Endothelial cell (in vitro differentiated cells): ENCODE measurements at places on chromosomes 3 and 15. TPM values are rescaled to one million over a fixed set of nuclear protein-coding genes. Genes with fewer than 3 reads are reported as not detected.

DNA sequence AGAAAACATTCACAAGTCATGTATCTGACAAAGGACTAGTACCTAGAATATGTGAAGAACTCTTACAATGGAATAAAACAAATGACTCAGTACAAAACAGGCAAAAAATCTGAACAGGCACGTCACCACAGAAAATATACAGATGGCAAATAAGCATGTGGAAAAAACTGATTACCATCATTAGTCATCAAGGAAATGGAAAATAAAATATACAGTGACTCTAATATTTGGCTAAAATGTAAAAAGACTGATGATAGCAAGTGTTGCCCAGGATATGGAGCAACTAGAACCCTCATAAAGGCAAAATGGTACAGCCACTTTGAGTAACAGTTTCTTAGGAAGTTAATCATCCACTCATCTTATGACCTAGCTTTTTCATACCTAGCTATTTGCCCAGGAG is 95.8 kb upstream of the ABHD17C start:
- H3K4me1 ChIP-seq, result peaks cover 5% of the 10 kb centered on the region
- no peak overlapping the region for H3K27ac ChIP-seq
- H3K27me3 ChIP-seq, result no peaks in the 10 kb centered on the region
- H3K36me3 ChIP-seq, result no peaks in the 10 kb centered on the region
- no peak for DNase-seq

- peaks cover 63% of the 10 kb centered on the region for H3K4me1 ChIP-seq
- peak overlapping the region; percentile 94 for H3K4me3 ChIP-seq
- DNase-seq, result peak; percentile 44
- no peak overlapping the region for H3K27ac ChIP-seq
- peaks cover 24% of the 10 kb centered on the region for H3K36me3 ChIP-seq
- peaks cover 9% of the 10 kb centered on the region for H3K27me3 ChIP-seq
Measured at GRCh38 chr3:32240159-32240545, 1.7 kb downstream of the CMTM8 start.

GRCh38 chr15:74399511-74400312 is 32.3 kb upstream of the CYP11A1 start:
- DNase-seq, result no peak
- H3K27me3 ChIP-seq, result peaks cover 10% of the 10 kb centered on the region
- H3K36me3 ChIP-seq, result no peaks in the 10 kb centered on the region
- peaks cover 16% of the 10 kb centered on the region for H3K4me1 ChIP-seq
- H3K4me3 ChIP-seq, result no peak overlapping the region

GRCh38 chr15:88061452-88061851 is 195.1 kb downstream of the NTRK3 start:
- no peaks in the 10 kb centered on the region for H3K4me1 ChIP-seq
- H3K4me3 ChIP-seq, result no peak overlapping the region
- H3K36me3 ChIP-seq, result no peaks in the 10 kb centered on the region
- DNase-seq, result no peak
- peaks cover 1% of the 10 kb centered on the region for H3K27me3 ChIP-seq
- no peak overlapping the region for H3K27ac ChIP-seq

DNA sequence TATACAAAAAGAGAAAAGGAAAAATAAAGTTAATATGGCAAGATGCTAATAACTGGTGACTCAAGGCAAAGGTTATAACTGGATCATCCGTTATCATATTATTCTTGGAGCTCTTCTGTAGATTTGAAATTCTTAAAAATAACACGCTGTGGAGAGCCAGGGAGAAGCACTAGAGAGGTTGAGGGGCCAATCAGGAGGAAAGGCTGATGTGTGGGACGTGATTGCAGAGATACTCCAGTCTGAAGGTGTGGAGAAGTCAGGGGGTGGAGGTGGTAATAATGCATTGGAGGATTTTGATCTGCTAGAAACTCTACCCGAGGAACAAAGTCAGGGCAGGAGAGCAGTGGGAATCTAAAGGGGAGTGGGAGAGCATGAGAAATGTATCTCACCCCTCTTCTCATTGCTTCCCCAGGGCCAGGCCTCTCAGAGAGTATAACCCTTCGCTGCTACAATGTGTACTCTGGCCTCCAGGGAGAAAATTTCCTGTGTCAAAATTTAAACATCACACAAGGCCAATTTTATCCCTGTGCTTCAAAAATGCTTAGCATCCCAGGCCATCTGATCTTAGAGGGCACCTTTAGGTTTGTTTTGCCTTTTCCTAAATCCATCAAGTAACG is 211.5 kb upstream of the SEMA6D start:
- no peaks in the 10 kb centered on the region for H3K36me3 ChIP-seq
- H3K27me3 ChIP-seq, result peaks cover 11% of the 10 kb centered on the region

GRCh38 chr15:40242601-40243000 is 3.7 kb downstream of the PAK6 start:
- no peak overlapping the region for H3K27ac ChIP-seq
- DNase-seq, result no peak
- peaks cover 12% of the 10 kb centered on the region for H3K27me3 ChIP-seq

GRCh38 chr3:55065331-55065730 is 137.5 kb upstream of the LRTM1 start:
- DNase-seq, result no peak
- H3K4me1 ChIP-seq, result peaks cover 18% of the 10 kb centered on the region
- H3K27me3 ChIP-seq, result peaks cover 2% of the 10 kb centered on the region
- no peak overlapping the region for H3K27ac ChIP-seq

- peaks cover 11% of the 10 kb centered on the region for H3K36me3 ChIP-seq
- DNase-seq, result no peak
- H3K27ac ChIP-seq, result no peak overlapping the region
- H3K27me3 ChIP-seq, result no peaks in the 10 kb centered on the region
- no peak overlapping the region for H3K4me3 ChIP-seq
- no peaks in the 10 kb centered on the region for H3K4me1 ChIP-seq
Measured at GRCh38 chr3:40628984-40629383, 104.2 kb downstream of the ZNF621 start.

- no peak overlapping the region for H3K27ac ChIP-seq
- H3K4me1 ChIP-seq, result peaks cover 6% of the 10 kb centered on the region
- H3K27me3 ChIP-seq, result peaks cover 2% of the 10 kb centered on the region
- peaks cover 24% of the 10 kb centered on the region for H3K36me3 ChIP-seq
- no peak for DNase-seq
Measured at GRCh38 chr15:49908236-49908932, 210.6 kb downstream of the ATP8B4 start.

- H3K27me3 ChIP-seq, result no peaks in the 10 kb centered on the region
- no peak overlapping the region for H3K4me3 ChIP-seq
- peaks cover 15% of the 10 kb centered on the region for H3K4me1 ChIP-seq
- H3K27ac ChIP-seq, result no peak overlapping the region
- DNase-seq, result no peak
Measured at GRCh38 chr3:112815981-112816380, 30.7 kb downstream of the CD200R1L start.

GRCh38 chr15:35583863-35584528 is 38.0 kb upstream of the DPH6 start:
- H3K4me3 ChIP-seq, result no peak overlapping the region
- no peaks in the 10 kb centered on the region for H3K4me1 ChIP-seq
- H3K27ac ChIP-seq, result no peak overlapping the region
- no peak for DNase-seq
- no peaks in the 10 kb centered on the region for H3K36me3 ChIP-seq

DNA sequence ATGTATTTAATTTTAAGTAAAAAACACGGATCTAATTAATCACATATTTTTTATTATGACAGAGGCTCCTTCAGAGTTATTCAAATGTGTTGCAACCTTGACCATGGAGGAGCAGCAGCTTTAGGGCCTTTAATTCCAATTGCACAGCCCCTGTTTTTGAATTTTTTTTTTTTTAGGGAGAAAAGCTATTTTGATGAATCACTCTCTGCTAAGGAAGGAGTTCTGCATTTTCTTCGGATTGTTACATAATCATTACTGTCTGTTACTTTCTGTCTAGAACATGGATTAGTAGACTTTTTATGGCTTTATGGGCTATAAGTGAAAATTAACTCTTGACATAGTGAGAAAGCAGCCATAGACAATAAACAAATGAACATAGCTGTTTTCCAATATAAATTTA is 90.8 kb downstream of the MCTP2 start:
- peaks cover 1% of the 10 kb centered on the region for H3K27me3 ChIP-seq
- no peaks in the 10 kb centered on the region for H3K36me3 ChIP-seq
- H3K27ac ChIP-seq, result no peak overlapping the region
- peaks cover 17% of the 10 kb centered on the region for H3K4me1 ChIP-seq

- no peaks in the 10 kb centered on the region for H3K27me3 ChIP-seq
- no peak overlapping the region for H3K27ac ChIP-seq
- no peaks in the 10 kb centered on the region for H3K4me1 ChIP-seq
- H3K36me3 ChIP-seq, result no peaks in the 10 kb centered on the region
- H3K4me3 ChIP-seq, result no peak overlapping the region
Measured at GRCh38 chr3:114308377-114308776, 14.5 kb downstream of the TIGIT start.

DNA sequence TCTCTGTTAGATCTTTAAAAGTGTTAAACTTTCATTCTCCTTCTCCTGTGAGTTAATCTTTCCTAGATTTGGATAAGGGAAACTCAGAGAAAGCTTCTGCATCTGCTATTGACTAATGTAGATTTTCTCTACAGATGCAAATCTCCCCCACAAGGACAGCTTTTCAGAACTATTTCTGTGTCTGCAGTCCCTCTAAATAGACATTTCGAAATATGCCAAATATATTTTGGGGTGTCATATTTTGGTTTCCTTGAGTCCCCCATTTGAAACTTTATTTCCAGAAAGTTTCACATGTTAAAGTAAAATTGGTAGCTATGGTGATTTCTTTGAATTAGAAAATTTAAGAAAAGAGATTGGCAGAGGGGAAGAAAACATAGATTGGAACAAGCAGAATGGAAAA is 852.3 kb upstream of the ALCAM start:
- peaks cover 2% of the 10 kb centered on the region for H3K4me1 ChIP-seq
- DNase-seq, result no peak
- peaks cover 4% of the 10 kb centered on the region for H3K36me3 ChIP-seq
- peaks cover 2% of the 10 kb centered on the region for H3K27me3 ChIP-seq
- no peak overlapping the region for H3K4me3 ChIP-seq
- H3K27ac ChIP-seq, result no peak overlapping the region

- no peaks in the 10 kb centered on the region for H3K27me3 ChIP-seq
- no peaks in the 10 kb centered on the region for H3K36me3 ChIP-seq
- H3K4me3 ChIP-seq, result no peak overlapping the region
- H3K27ac ChIP-seq, result no peak overlapping the region
- no peaks in the 10 kb centered on the region for H3K4me1 ChIP-seq
Measured at GRCh38 chr3:95084738-95085137, 1021.9 kb downstream of the NSUN3 start.

GRCh38 chr3:60989626-60990441 is 261.4 kb downstream of the FHIT start:
- no peak overlapping the region for H3K4me3 ChIP-seq
- H3K27ac ChIP-seq, result no peak overlapping the region
- no peaks in the 10 kb centered on the region for H3K27me3 ChIP-seq
- no peaks in the 10 kb centered on the region for H3K36me3 ChIP-seq

DNA sequence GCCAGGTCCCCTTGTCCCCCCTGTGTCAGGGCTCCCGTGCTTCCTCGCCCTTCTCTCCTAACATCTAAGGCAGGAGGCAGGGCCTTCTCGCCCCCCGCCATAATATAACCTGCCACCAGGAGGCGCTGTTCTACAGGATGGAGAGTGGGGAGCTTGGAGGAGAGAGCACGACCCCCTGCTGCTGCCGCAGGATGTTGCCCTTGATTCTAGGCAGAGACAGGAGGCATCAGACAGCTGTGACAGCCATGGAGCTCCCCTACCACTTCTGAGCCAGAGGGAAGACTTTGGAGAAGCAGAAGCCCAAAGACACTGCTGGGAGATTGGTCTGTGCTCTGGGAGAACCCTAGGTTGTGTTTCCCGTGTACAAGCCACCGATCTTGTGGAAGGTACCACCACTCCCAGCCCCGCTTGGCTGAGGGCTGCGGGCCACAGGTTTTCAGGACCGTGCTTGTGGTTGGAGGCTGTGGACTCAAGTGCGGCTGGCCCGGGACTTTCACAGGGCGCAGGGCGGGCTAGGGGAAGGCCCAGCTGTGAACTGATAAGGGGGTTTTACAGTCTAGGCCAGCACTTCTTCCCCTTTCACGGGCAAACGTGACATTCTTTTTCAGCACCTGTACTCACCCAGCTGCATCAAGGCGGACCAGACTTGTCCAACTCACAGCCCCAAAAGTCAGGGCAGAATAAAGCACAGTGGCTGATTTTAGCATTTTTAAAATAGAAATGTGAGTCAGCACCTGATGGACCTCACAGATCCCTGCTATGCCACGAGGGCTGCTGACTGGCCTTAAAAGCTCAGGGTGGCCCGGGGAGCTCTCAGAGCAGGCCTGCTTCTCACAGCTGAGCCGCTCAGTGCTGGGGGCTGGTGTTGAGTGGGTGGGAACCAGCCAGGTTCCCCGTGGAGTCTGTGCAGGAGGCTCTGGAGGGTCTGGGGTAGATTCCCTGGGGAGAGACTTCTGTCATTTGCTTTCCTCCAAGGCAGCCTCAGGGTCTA is 2.6 kb upstream of the TIGIT start:
- no peak overlapping the region for H3K27ac ChIP-seq
- peaks cover 7% of the 10 kb centered on the region for H3K27me3 ChIP-seq
- no peak overlapping the region for H3K4me3 ChIP-seq
- H3K4me1 ChIP-seq, result peaks cover 12% of the 10 kb centered on the region
- peak; percentile 90 for DNase-seq

DNA sequence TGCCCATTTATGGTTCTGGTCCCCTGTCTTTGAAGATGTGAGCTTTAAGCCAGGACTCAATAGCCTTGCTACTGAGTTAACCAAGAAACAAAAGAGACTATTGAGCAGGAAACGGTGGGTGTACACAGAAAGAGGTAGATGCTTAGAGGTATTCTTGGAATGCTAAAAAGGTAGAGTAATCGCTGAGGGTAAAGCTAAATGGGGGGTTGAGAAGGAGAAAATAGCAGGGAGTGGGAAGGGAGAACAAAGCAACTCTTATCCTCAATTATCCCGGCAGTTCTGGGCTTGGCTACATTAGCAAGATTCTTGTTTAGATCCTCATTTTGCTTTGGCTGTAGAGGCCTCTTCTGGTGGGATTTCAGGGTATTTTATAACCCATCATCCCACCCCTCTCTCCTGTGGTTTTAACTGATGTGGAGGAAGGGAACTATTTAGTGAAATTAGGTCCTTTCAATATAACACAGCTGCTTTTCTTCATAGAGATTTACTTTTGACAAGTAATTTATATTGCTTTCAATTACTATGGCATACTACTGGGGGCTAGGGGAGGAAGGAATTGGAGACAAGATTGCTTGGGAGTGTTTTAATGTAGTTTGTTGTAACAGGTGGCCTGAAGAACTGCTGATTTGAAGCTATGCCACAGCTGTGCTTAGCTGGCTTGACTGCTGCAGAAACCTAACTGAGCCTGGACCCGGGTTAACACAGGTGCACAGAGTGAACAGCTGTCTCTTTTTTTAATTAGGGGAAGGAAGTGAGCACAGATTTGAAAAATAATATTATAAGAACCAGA is 234.3 kb upstream of the CCDC54 start:
- H3K27ac ChIP-seq, result no peak overlapping the region
- no peak overlapping the region for H3K4me3 ChIP-seq
- no peaks in the 10 kb centered on the region for H3K4me1 ChIP-seq
- H3K36me3 ChIP-seq, result no peaks in the 10 kb centered on the region
- DNase-seq, result no peak
- peaks cover 1% of the 10 kb centered on the region for H3K27me3 ChIP-seq

- H3K27me3 ChIP-seq, result no peaks in the 10 kb centered on the region
- H3K36me3 ChIP-seq, result no peaks in the 10 kb centered on the region
- H3K4me1 ChIP-seq, result peaks cover 4% of the 10 kb centered on the region
- H3K4me3 ChIP-seq, result no peak overlapping the region
- DNase-seq, result no peak
Measured at GRCh38 chr15:93887151-93887550, 344.2 kb upstream of the MCTP2 start.

RETNLB gene
- not detected for total RNA-seq

NAA80 gene
- total RNA-seq, result 17.1 TPM

CD200 gene
- total RNA-seq, result 30.9 TPM

NEIL1 gene
- total RNA-seq, result 149 TPM

GCSAM gene
- not detected for total RNA-seq

MST1R gene
- 0.67 TPM for total RNA-seq

SUCLG2 gene
- total RNA-seq, result 33.8 TPM

GPR62 gene
- total RNA-seq, result not detected
